Stimulated activated CD4-positive, alpha-beta T cell treated with anti-CD3 and anti-CD28 coated beads, Interleukin-1b, Interleukin-23, amount 100 ng/mL, for 4 hours (primary cell): ENCODE measurements at places on chromosomes 1 and 21.

- DNase-seq, result no peak
These were observed 106.3 kb downstream of the COL11A1 start for GRCh38 chr1:103002005-103002404.

GRCh38 chr21:44533121-44533890 is 6.7 kb downstream of the KRTAP10-1 start:
- DNase-seq, result no peak

GRCh38 chr1:6603915-6604558 is 1.4 kb upstream of the KLHL21 start:
- no peak for DNase-seq

- no peak for DNase-seq
These were observed 34.6 kb downstream of the TGFBR3 start for GRCh38 chr1:91851130-91852010.

- DNase-seq, result no peak
These were observed 28.9 kb upstream of the CLSTN1 start for GRCh38 chr1:9852410-9853248.

DNA sequence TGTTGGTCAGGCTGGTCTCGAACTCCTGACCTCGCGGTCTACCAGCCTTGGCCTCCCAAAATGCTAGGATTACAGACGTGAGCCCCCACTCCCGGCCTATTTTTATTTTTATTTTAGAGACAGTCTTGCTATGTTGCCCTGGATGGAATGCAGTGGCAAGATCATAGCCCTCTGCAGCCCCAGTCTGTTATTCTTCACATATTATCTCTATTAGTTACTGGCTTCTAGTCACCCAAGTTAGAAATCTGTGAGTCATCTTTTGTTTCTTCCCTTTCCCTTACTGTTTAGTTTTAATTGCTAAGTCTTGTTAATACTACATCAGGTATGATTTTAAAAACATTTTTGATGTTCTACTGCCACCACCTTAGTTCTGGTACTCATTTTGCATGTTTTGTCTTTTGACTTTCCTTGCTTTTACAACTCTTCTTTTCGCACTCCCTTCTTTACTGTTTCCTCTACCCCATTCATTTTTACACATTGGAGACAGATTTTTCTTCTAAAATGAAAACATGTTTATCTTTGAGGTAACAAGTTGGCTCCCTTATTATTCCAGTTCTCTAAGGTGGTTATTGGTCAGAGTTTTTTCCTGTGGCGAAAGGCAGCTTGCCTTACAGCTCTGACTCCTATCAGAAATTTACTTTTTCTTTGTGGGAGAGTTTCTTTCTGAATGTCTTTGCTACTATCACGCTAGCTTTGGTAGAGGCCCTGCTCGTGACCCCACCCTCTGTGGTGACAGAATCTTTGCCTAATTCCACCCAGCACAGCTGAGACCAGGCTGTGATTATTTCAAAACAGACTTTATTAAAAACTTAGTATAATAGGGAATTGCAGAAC is 19.5 kb downstream of the ZMYM4 start:
- DNase-seq, result no peak

GRCh38 chr21:46498335-46499050 is 39.8 kb downstream of the DIP2A start:
- no peak for DNase-seq

GRCh38 chr1:23171181-23171755 is 2.6 kb upstream of the LUZP1 start:
- DNase-seq, result no peak

- DNase-seq, result no peak
These were observed 7.1 kb downstream of the PGLYRP3 start for GRCh38 chr1:153305682-153306081.

DNA sequence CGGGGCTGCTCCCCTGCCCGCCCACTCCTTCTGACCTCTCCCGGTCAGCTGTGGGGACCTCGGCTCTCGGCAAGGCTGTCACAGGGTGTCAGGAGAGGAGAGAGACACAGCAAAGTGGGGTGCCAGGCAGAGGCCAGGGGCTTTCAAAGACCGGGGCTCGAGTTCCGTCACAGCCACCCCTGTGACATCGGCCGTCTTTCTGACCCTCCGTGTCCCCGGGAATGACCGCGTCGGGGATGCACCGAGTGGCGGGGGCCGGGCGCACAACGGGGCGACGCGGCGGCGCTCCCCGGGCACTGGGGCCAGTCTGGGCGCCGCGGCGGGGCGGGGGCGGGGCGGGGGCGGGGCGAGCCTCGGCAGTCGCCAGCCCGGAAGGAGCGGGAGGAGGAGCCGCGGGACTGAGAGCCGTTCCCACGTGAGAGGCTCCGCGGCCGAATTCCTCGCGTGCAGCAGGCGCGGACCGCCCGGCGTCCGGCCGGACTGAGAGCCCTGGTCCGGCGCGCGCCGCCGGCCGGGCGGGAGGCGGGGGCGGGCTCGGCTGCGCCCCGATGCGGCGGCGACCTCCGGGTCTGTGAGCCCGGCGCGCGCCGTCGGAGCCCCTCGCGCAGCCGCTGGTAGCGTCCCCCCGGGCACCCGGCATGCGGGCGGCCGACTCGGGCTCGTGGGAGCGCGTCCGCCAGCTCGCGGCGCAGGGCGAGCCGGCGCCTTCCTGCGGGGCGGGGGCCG is 229.7 kb upstream of the TMEM51 start:
- DNase-seq, result peak; percentile 12

GRCh38 chr1:224329484-224329841 is 509 bp downstream of the NVL start:
- no peak for DNase-seq

DNA sequence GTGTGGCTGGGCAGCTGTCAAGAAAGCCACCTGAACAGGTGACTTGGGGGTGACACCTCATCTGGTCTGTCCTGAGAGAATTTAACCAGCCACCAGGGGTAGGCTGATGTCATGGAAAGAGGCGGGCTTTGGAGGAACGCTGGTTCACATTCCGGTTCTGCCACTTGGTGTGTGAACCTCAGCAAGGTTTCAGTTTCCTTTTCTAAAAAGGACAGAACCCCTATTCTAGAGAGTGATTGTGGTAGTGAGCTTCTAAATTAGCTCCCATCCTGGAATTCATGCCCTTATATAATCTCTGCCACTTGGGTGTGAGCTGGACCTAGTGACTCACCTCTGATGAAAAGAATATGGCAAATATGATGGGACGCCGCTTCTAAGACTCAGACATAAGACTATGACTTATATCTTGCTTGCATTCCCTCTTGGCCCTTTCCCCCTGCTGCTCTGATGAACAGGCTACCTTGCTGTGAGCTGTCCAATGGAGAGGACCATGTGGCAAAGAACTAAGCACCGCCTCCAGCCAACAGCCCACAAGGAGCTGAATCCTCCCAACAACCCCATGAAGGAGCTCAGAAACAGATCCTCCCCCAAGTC is 332.1 kb downstream of the RRAGC start:
- DNase-seq, result peak; percentile 21

- DNase-seq, result no peak
These were observed 45.7 kb downstream of the WNT9A start for GRCh38 chr1:227901906-227902640.

DNA sequence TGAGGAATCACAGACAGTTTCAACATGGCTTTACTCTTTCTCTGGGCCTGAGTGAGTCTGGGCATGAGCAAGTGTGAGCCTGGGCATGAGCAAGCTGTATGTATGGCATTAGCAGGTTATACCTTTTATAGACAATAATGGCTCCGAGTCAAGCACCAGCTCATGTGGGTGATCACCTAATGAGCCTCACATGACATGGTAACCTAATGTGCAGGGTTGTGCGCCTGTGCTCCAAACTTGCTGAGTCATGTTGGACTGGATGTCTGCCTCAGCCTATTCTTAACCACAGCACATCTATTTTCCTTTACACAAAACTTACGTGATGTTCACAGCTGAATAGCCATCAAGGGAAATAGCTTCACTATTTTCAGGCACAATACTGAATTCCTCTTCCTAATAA is 236.2 kb upstream of the NRIP1 start:
- no peak for DNase-seq

DNA sequence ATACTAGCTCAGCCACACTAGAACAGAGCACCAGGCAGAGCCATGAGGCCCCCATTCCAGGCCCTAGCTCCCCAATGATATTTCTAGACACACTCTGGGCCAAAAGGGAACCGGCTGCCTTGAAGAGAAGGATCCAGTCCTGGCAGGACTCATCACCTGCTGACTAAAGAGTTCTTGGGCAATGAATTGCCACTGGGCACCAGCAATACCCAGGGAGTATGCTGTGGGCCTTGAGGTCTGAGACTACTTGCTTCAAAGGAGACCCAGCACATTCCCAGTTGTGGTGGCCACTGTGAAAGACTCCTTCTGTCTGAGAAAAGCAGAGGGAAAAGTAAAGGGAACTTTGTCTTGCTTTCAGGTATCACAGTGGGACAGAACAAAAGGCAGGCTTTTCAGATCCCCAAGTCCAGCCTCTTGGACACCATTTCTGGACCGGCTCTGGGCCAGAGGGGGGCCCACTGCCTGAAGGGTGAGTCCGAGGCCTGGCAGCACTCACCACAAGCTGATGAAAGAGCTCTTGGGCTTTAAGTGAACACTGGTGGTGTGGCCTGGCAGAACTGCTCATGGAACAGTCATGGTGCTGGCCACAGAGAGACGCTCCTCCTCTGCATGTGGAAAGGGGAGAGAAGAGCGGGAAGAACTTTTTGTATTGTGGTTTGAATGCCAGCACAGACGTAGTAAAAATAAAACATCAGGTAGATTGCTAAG is 72.5 kb downstream of the CDC42BPA start:
- DNase-seq, result no peak

GRCh38 chr1:21517161-21517589 is 8.0 kb downstream of the ALPL start:
- no peak for DNase-seq

GRCh38 chr1:108609483-108610049 is 49.7 kb downstream of the EEIG2 start:
- no peak for DNase-seq

- no peak for DNase-seq
These were observed 196.2 kb upstream of the APP start for GRCh38 chr21:26366781-26367180.

DNA sequence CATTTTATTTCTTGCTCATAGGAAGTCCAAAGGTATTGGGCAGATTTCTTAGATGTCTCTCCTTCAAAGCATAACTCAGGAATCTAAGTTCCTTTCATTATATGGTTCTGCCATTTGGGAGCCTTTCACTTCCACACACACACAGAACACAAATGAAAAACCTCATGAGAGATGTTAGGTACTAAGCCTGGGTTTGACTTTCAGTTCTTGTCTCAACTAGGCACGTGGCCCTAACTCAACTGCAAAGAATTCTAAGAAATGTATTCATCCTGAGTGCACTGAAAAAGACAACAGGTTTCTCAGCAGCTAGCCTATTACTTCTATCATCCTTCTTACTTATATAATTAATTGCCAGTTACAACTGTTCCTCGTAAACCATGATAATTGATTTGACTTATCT is 190.0 kb upstream of the SAMSN1 start:
- no peak for DNase-seq

DNA sequence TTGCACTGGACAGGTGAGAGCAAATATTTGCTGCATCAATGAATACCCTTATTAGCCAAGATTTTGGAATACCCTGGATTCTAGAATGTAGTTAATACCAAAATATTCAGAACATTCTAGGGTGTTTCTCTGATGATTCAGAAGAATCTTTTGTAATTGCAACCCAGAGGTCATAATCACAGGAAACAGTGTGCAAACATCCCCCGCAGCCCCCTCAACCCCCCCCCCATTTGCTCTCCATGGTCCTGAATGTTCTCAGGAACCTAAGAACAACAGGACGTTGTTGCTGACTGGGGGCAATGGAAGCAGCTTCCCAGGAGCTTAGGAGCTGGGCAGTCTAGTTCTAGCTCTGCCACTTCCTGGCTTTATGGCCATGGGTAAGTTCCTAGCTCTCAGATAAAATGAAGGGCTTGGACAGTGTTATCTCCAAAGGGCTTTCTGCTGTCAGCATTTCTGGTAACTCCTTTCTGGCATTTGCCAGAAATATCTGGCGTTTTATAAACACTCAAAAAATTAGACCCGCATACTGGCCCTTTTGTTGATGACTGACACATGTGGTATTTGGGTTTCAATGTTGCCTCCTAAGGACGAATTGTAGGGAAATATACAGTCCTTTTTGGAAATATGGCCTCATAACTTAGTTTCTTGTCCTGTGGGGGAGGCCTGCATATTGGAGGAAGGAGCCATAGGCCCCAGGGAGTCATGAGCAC is 178.6 kb downstream of the RRAGC start:
- no peak for DNase-seq

DNA sequence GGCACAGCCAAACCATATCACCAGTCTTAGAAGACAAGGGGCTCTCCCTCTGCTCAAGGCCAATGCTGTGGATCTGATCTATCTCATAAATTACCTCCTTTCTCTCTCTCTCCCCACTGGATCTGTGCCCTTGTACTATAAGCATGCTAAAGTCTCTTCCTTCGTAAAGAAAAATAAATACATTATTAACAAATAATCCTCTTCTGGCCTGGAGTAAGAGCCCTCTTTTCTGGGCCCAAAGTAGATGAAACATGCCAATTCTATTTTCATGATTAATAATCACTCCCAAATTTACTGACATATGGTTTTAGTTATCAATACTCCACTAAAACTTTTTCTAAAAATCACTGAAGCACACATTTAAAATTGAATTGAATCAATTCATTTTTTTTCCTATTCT is 889.7 kb downstream of the ADGRL2 start:
- DNase-seq, result no peak

- no peak for DNase-seq
These were observed 423.3 kb upstream of the ADGRL2 start for GRCh38 chr1:81377406-81377805.

DNA sequence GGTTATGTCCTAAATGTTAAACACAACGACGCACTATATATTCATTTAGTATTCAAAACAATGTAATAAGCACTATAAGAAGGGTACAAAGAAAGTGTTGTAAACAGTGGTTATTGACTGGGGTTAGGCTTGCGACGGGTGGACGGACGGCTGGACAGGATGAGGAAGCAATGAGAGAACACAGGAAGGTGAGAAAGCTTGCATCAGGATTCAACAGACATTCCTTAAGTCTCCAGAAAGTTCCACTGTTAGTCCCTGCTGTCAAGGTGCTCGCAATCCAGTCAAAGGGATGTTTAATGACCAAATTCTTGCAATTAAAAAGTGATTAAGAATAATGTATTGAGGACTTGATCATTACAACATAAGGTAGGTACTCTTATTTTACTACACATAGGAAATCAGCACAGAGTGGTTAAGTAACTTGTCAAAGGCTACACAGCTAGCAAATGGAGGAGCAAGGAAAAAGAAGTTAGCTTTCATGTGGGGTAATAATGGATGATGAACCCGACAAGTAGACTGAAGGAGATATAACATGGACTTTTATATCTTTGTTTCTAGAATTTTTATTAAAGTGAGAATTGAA is 994 bp upstream of the ACBD6 start:
- no peak for DNase-seq

DNA sequence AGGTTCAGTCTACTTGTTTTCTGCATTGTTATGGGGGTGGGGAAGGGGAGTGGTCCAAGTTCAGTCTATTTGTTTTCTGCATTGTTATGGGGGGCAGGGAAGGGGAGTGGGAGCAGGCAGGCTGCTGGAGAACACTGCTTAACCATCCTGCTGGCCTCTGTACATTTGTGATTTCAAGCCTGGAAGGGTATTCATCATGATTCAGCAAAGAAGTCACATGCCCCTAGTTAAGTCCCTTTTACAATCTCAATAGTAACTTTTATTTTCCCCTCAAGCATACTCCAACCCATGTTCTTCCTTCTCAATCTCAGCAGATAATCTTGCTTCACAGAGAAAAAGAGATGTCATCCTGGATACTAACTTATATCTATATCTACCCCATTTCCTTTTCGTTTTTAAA is 7.9 kb downstream of the LYST start:
- no peak for DNase-seq

GRCh38 chr1:185795181-185795580 is 61.0 kb downstream of the HMCN1 start:
- no peak for DNase-seq

- DNase-seq, result no peak
These were observed 66.2 kb downstream of the COQ8A start for GRCh38 chr1:227006226-227006796.
